ENCODE measurements at places on chromosomes 12 and 14.

- DNase-seq = no peak
Observed at GRCh38 chr14:58479975-58480374, 52.5 kb downstream of the KIAA0586 start.

GRCh38 chr12:22410486-22410885 is 76.0 kb upstream of the ST8SIA1 start:
- DNase-seq = no peak

DNA sequence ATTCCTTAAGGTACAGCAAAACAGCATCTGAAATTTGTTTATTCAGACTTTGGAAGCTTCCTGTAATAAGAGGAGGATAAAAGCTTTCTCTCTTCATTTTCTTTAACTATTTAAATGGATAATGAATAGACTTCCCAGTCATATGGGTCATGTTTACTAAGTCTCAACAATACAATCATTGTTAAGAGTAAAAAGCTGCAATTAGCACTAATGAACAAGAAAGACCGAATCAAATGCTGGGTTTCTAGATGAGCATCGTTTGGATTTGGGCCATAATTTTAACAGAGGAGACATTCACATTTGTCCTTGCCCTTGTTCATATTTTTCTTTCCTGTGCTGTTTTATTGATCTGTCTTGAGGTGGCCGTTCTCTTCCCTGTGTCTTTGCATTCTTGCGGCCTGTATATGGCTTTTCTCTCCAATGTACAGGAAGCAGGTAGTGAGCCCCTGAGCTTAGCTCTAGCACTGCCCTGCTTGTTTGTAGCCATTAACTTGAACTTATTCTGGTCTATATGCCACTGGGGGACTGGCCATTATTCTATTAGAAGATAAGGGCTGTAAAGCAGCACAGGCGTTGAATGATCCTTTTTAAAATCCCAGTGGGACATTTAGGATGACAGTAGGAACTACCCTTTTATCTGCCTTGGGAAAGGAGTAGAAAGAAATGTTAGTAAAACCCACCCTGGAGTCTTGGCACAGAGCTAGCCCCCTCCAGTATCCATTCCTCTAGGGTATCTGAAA is 34.6 kb downstream of the ABHD12B start:
- DNase-seq = no peak

GRCh38 chr12:103386451-103386850 is 109.3 kb downstream of the C12orf42 start:
- no peak for DNase-seq

DNA sequence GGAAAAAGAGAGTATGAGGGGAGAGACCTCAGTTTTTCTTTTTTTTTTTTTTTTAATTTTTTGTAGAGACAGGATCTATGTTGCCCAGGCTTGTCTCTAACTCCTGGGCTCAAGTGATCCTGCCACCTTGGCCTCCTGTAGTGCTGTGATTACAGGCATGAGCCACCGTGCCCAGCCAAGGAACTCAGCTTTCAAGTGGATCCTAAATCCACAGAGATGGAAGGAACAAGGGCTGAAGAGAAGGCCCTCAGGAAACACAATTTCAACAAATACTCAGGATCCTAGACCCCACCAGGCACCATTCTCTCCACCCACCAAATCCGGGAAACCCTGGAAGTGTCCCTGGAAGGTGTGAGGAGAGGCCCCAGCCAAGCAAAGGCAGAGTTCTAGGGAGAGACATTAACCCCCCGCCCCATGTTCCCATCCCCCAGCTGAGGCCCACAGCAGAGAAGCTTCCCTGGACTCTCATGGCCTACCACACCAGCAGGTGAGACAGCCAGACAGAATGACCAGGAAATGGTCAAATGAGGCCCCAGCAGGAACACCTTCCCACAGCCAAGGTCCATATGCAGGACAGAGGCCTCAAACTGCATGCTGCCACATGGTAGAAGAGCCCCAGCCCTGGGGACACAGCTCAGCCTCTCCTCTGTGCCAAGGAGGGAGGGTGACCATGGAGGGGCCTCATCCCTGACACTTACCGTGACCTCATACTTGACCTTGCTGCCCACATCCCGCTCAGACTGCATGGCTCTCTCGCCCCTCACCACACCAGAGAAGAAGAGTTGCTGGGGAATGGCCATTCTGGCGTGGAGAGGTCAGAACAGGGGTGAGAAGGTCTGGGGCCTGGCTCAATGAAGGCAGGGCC is 14.1 kb downstream of the ITGA7 start:
- DNase-seq = no peak

- DNase-seq = no peak
Observed at GRCh38 chr12:111148005-111148404, 220.9 kb downstream of the PHETA1 start.

DNA sequence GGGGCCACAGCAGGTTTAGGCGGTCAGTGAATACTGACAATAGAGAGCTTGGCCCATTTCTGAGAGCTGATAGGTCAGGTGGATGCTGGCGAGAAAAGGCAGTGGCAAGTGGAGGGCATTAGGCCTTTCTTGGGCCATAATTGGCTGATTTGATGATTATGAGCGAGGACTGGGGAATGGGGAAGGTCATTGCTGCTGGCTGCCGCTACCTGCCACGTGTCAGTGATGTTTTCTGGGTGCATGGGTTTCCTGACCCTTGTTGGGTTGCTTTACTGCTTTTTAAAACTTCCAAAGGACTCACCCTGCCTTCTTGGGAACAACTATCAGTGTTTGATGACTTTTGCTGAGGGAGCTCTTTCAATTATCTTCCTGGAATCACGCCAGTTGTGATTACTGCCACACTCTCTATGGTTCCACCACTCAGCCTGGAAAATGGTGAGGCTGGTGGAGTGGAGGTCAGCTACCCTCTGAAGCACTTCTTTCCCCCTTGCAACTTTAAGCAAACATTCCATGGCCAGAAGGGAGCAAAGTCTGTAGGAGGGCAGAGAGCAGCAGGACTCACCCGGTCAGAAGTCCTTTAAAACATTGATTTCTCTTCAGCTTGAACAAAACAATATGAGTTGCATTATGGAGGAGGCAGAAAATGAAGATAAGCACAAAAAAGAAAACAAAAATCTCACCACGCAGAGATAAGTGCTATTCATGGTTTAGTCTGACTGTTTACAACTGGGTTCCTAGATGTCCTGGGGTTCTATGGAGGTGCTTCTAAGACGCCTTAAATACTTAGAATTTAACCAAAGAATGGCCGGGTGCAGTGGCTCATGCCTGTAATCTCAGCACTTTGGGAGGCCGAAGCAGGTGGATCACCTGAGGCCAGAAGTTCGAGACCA is 12.1 kb upstream of the SLC10A1 start:
- no peak for DNase-seq
